ENCODE measurements at places on chromosomes 5 and 9.
A peak's percentile ranks its signal among the peaks of the same experiment; 100 is the strongest.

DNA sequence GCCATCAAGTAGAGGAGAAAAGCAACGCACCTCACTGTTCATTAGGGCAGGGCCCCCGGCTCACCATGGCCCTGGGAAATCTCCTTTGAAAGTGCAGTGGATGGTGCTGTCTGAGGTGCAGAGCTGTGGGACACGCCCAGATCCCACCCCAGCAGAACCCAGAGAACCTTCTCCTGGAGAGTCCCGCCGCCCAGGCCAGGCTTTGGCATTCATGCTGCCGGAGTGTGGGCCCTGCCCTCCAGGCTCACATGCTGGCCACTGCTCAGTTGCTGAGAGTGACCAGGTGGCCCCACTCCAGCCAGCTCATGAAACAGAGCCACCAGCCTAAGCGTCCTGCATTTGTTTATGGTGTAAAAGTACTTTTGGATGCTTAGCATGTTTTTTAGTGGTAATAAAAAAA is 23.8 kb upstream of the LRRC14B start:
- H3K36me3 ChIP-seq: no peaks in the 10 kb centered on the region
- DNase-seq: no peak
- no peak overlapping the region for H3K27ac ChIP-seq
- H3K4me1 ChIP-seq: no peaks in the 10 kb centered on the region
- no peak overlapping the region for H3K4me3 ChIP-seq

DNA sequence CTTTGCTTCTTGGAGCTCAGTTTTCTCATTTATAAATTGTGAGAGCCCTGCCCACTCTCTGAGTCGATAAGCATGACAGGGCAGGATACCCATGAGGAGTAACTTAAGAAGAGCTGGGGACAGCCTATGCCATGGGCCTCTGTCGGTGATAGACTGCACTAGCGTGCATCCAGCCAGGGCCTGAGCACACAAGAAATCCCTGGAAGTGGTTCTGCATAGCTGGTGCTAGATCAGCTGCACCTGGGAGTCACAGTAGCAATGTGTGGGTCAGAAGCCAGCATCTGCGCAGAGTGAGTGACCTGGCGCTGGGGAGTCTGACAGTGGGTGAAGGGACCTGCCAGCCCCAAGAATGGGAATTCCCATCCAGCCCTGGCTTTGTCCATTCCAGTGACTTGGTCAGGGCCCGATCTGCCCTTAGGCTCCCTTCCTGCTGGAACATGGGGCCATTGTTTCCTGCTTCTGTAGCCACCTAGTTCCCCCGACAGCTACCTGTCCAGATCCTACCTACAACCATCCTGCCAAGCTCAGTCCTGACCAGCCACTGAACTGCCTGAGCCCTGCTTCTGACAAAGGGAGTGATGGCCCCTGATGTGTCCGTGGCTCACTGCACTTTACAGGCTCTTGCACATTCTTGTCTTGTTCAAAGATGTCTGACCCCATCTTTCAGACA is 35.9 kb upstream of the NANS start:
- DNase-seq: peak; percentile 62
- no peaks in the 10 kb centered on the region for H3K27me3 ChIP-seq
- no peaks in the 10 kb centered on the region for H3K4me1 ChIP-seq
- H3K27ac ChIP-seq: no peak overlapping the region
- H3K4me3 ChIP-seq: no peak overlapping the region

DNA sequence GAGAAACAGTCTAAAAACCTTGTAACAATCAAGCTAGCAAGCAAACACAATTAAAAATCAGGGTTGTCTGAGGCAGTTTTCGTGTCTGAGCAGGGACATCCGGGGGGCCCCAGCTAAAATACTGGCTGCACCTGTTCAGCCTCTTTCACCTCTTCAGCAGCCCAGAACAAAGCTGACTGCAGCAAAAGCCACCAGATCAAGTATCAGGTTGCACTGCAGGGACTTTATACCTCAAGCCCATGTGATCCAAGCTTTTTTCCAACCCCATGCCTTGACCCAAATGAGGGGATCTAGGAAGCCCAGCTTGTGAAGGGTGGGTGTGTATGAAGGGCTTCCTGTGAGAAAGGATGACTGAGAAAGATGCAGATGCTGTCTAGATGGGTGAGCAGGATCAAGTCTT is 133.4 kb downstream of the SEMA6A start:
- H3K27ac ChIP-seq: no peak overlapping the region
- no peak for DNase-seq
- no peaks in the 10 kb centered on the region for H3K36me3 ChIP-seq
- H3K4me1 ChIP-seq: no peaks in the 10 kb centered on the region

DNA sequence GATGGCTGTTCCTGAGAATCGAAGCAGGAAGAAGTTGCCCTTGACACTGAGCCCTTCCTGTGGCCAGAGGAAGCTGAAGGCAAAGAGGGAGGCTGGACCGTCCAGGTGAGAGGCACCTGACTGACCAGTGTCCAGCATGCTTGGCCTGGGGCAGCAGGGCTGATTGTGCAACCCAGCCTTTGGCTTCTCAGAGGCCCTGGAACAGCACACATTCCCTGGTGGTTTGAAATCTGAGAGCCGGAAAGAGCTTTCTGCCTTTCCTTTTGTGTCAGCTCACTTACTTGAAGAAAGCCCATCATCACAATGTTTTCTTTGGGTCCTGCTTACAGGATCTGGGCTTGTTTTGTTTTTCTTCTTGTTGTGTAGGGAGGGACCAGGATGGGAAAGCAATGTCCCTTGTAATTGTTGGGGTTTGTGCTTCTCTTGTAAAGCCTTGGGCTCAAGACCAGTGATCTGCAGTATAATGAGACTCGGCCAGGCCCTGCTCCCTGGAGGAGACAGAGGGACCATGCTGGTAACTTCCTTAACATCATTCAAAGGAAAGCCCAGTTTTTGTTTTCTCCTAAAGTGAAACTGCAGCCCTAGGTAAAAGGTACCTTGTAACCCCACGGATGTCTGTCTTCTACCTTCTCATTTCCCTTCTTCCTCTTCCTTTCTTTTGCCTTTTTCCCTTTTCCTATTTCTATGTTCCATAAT is 213.7 kb downstream of the NXNL2 start:
- H3K4me3 ChIP-seq: no peak overlapping the region
- DNase-seq: peak; percentile 63
- H3K4me1 ChIP-seq: peaks cover 12% of the 10 kb centered on the region
- no peaks in the 10 kb centered on the region for H3K27me3 ChIP-seq
- no peaks in the 10 kb centered on the region for H3K36me3 ChIP-seq

Measured in kidney (tissue), 22 donors.